HAP-1 (cell line): ENCODE measurements at places on chromosomes 5 and 9.

DNA sequence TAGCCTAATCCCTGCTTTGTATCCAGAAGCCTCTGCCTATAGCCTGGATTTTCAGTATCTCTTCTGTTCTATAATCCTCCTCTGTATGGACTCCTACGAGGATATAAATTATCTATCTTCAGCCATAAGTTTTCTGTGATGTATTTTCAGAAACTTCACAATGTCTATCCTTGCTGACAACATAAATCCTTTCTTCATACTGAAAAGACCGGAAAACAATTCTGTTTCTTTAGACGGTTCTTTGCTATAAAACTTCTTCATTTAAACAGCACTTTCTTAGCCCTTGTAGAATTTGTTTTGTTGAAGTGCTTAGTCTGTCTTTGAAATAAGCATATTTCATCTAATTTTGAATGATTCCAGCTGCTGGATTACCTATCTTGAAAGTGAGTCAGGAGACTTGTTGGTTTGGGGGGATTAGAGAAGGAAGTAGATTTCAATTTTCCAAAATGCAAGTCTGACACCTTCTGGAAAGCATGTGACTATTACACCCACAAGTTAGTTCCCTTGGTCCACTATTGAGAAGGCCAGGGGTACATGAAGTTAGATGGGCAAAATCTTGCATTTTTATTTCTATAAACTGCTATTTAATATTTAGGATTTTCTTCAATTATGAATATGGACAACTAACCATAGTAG, 96.3 kb upstream of the RANBP3L start:
- peak; percentile 46 for DNase-seq

DNA sequence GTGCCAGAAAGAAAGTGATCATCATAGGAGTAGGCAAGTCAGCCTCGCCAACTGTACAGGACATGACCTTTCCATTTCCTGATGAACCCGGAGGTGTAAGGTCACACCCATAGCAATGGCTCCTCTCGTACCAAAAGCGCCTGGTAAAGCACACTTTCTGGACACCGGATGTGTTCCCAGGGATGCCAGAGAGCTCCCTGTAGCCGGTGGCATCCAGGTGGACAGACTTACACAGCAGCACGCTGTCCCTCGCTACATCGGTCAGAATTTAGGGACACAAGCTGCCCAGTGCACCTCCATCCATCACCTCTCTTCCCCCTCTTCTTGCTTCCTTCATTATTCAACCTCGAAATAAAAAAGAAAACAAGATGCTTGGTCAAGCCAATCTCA, 105.4 kb downstream of the SYK start:
- no peak for DNase-seq

GRCh38 chr9:133894377-133895321, 97.5 kb downstream of the VAV2 start:
- DNase-seq, result no peak

DNA sequence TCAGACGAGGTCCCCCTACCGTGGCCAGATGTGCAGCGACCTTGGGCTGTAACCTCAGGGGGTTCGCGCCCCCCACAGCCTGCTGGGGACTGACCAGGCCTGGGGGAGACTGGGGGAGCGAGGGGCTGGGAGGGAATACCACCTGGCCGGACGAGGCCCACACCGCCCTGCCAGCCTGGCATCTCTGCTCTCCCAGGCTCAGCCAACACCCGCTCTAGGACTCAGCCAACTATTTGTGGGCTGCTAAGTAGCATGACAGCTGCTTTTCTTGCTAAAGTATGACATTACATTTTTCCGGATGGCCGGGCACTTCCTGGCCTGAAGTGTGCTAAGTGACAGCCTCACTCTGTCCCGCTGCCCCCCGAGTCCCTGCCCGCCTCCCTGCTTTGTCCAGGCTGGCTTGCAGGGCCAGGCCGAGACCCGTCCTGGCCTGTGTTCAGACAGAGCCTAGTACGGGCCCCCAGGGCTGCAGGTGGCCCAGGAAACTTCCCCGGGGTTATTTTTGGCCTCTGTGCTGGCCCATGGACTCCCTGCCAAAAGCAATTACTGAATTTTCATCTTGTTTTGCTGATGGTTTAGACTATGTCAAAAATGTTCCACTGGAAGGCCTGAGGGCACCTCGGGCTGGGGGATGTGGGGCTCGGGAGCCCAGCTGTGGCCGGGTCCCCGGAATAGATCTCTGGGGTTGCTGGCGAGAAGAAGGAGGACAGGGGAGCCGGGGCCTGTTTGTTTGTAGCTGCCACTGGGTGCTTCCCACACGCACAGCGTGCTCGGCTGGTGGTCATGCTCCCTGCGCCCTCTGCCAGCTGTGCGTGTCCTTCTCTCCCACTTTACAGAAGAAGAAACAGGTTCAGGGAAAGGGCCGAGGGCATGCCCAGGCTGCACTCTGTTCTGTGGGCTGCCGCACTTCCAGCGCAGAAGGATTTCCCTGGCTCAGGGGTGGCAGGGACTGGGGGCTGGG, 13.4 kb upstream of the SLC2A6 start:
- no peak for DNase-seq

- DNase-seq, result no peak
Observed at GRCh38 chr9:2281031-2281802, 266.1 kb downstream of the SMARCA2 start.

DNA sequence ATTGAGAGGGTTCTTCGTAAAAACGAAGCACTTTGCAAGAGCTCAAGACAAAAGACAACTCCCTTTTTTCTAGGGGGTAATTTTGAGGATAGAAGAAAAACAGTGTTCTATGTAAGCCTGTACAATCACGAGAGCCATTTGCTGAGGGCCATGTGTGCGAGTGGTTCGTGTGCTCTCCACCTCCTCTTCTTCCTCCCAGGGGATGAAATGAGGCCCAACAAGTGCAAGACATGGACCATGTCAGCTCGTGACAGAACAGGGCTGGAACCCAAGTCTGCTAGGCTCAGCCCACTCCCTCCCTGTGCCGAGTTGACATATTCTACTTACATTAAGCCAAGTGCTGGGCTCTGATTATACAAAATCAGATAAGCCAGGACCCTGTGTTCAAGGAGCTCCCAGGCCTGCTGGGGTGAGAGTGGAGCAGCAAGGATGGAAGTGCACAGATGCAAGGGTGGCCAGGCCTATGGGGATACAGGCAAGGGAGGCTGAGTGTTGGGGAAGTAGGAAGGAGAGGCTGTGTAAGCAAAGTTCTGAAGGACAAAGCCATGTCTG, 97.9 kb upstream of the MSX2 start:
- DNase-seq, result no peak

- DNase-seq, result no peak
Observed at GRCh38 chr5:616484-617039, 4.4 kb downstream of the CEP72 start.

DNA sequence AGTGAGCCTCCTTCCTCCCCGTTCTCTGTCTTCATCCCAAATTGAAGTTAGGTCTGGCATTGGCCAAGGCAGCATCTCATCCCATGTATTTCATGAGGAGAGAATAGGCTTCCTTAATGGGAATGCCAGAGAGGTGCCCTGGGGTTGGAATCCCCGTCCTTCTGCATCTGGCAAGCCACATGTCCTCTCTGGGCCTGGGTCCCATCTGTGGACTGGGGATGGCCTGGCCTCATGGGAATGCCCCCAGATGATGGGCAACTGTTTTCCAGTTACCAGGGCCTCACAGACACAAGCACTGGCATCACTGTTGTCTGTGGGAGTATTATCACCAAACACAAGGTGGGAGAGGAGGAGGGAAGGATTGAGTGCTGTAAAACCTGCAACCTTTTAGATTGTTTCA, 153.9 kb downstream of the FSTL4 start:
- DNase-seq, result no peak

DNA sequence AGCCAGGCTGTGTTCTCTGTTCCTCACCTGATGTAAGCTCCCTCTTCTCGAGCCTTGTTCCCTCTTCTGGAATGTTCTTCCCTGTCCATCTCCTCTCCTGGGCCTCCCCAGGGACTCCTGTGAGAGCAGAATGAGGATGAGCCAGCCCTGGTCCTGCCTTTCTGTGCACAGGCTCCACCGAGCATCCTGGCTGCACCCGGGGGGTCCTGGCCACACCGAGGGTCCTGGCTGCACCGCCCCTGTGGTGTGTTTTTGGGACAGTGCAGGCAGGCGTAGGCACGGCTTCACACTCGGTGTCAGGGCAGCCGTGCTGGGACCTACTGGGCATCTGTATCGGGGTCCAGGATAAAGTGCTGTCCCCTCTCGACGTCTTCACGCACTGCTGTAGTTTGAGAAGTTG, 17.8 kb downstream of the FBXW5 start:
- DNase-seq, result no peak

GRCh38 chr9:94925751-94926430, 199.4 kb downstream of the AOPEP start:
- DNase-seq, result no peak

- DNase-seq, result peak; percentile 82
Observed at GRCh38 chr9:74770508-74771261, 117.0 kb downstream of the TRPM6 start.

DNA sequence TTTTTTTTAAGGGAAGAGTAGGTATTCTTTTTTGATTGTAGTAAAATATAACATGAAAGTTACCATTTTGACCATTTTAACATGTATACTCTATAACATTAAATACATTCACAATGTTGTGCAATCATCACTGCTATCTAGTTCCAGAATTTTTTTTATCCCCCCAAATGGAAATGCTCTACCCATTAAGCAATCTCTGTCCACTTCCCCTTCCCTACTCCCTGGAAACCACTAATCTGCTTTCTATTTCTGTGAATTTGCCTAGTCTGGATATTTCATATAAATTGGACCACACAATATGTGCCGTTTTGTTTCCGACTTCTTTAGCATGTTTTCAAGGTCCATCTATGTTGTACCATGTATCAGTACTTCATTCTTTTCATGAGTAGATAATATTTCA, 429.5 kb downstream of the TLE1 start:
- DNase-seq, result no peak

DNA sequence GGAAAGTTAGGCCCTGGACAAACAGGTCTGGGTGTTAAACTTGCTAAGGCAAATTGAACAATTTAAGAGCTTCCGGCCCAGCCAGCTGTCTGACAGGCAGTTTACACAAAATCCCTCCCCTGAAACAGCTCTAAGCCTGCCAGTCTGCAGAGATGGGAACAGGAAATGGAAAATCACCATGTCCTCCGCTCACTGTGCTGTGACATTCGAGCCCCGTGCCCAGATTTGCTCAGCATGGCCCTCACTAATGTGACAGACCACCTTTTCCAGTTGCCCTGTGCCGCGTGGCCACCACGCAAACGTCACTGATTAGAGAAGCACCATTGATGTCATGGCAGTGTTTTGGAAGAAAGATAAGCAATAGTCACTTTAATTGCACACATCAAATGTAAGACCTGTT, 41.0 kb downstream of the CCNJL start:
- DNase-seq, result no peak

GRCh38 chr5:51388488-51389287, 5.4 kb downstream of the ISL1 start:
- no peak for DNase-seq

- no peak for DNase-seq
Observed at GRCh38 chr9:19918630-19919029, 129.8 kb upstream of the SLC24A2 start.

- no peak for DNase-seq
Observed at GRCh38 chr9:87567983-87568382, 70.3 kb downstream of the DAPK1 start.

DNA sequence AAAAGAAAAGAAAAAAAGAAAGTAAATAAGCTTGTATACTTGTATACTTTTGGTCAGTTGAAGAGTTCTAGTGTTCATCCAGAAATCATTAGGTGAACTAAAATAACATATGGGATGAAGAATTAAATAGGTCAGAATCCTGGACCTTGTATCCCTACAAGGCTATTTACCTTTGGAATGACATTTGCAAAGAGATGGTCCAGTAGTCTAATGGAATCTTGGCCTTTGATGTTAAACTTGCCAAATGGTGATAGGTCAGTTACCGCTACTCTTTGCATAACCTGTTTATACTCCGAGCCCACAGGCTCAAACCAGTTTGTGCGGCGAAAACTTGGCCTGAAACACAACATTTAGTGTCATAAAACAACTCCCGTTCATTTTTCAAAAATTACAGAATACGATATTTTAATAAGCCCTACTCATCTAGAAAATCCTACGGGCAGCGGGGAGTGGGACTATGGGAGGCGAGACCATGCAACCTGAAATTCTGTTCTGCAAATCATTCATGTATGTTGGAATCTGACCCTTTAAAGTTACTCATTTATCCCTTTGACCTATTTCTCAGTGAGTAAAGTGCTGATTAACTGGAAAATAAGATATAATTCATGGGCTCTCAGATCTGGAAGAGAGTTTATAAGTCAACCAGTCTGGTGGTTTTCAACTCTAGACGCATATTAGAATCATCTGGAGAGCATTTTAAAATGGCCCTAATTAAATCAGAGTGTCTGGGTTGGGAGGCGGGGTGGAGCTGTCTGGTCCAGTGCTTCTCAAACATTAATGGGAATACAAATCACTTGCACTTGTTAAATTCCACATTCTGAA, 38.6 kb downstream of the DMGDH start:
- no peak for DNase-seq

DNA sequence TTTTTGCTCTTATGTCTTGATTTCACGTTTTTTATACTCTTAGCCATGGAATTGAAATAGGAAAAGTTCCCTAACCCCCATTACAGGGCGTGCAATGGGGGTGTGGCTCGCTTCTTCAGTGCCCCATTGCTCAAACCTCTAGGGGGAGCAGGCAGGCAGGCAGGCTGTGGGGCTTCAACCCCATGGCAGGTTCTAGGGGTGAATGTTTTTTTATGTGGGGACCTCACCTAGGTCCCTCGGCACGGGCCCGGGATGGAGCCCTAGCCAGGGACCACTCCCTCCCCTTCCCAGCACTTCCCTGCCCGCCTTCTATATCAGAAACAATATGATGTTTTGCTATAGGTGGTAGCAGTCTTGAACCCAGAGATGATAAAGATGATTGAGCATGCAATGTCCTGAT, 221.3 kb upstream of the SMC2 start:
- DNase-seq, result no peak

GRCh38 chr5:139709582-139710318, 61.6 kb downstream of the CXXC5 start:
- no peak for DNase-seq

- DNase-seq, result no peak
Observed at GRCh38 chr9:101114317-101114716, 85.8 kb downstream of the PLPPR1 start.

DNA sequence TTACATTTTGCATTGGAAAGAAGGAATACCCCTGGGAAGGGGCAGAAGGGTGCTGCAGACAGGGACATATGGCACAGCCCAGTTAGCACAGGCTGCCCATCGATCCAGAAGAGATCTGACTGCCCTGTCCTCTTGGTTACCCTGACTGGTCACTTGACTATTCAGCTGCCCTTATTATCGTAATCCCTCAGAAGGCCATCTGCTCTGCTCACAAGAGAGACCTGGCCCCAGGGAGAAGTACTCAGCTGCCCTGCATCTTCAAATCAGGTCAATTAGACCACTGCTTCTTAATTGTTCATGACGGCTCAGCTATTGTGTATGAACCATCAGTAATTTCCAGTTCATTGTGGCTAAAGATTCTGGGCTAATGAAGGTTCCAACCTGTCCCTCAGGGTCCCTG, 345.0 kb downstream of the TLE1 start:
- no peak for DNase-seq
